ENCODE measurements at places on chromosomes 3 and 15. TPM values are rescaled to one million over a fixed set of nuclear protein-coding genes. Genes with fewer than 3 reads are reported as not detected.

The PLA1A gene
- 2.2 TPM for polyA plus RNA-seq

The C2CD4A gene
- 0.02 TPM for polyA plus RNA-seq

The MYO5C gene
- polyA plus RNA-seq = 3.4 TPM

The CD200 gene
- polyA plus RNA-seq = 25.3 TPM

The FOXB1 gene
- not detected for polyA plus RNA-seq

The LRRN1 gene
- 6.0 TPM for polyA plus RNA-seq

The CYP8B1 gene
- not detected for polyA plus RNA-seq

The C2CD4B gene
- polyA plus RNA-seq = 0.23 TPM

The SOX2 gene
- polyA plus RNA-seq = 0.33 TPM

The FBLN2 gene
- 10.8 TPM for polyA plus RNA-seq

The LCTL gene
- 0.23 TPM for polyA plus RNA-seq

The IGSF11 gene
- 16.8 TPM for polyA plus RNA-seq

The GOLGA8G gene
- not detected for polyA plus RNA-seq

The LINGO1 gene
- 2.4 TPM for polyA plus RNA-seq

The ANKUB1 gene
- not detected for polyA plus RNA-seq

The PLA2G4E gene
- polyA plus RNA-seq = 0.02 TPM

The CHD2 gene
- polyA plus RNA-seq = 43.6 TPM

The TEX9 gene
- polyA plus RNA-seq = 3.0 TPM

The MKRN2OS gene
- polyA plus RNA-seq = not detected

The ANKRD63 gene
- polyA plus RNA-seq = not detected

The DAZL gene
- 0.16 TPM for polyA plus RNA-seq

The SNURF gene
- polyA plus RNA-seq = 54.8 TPM

The WNT5A gene
- polyA plus RNA-seq = 10.1 TPM

The XCR1 gene
- 0.04 TPM for polyA plus RNA-seq

The MRAS gene
- polyA plus RNA-seq = 46.4 TPM

Data from ovary (tissue), 10 donors.